ENCODE measurements at places on chromosomes 13 and 19.

- DNase-seq: no peak
Measured at GRCh38 chr13:33401238-33401637, 115.7 kb upstream of the STARD13 start.

- no peak for DNase-seq
Measured at GRCh38 chr13:93180356-93180969, 46.1 kb upstream of the GPC6 start.

DNA sequence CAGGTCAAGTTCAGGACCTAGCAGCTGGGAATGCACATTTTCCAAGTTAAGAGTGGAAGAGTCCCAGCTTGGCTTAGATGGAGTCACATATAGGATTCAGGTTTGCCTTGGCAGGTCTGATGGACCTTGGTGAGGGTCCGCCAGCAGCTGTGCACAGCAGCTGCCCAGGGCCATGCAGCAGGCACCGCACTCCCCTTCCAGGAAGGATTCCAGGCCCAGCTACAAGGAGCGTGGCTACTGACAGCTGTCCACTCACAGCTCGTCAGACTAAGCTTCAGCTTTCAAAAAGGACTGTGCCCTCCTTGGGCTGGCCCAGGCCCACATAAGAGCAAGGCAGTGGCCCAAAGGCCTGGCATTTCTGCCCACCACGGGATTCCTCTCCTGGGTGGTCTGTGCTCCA is 68.4 kb downstream of the ALOX5AP start:
- DNase-seq: no peak

DNA sequence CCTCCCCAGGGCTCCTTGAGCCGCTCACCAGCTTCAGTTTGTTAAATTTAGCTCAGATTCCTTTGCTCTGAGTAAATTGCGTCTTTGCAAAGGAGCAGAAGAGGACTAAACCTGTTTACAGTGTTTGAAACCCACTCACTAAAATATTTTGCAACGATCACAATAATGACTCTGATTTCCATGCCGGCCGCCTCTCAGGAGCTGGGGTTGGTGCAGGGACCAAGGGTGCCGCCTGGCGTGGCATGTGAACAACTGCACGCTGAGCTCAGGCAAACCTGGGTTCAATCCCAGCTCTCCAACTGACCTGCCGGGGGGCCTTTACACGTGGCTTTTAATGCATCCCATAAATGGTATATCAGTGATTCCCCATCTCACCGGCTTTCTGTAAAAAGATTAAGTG is 68.7 kb upstream of the CACNA1A start:
- no peak for DNase-seq

- no peak for DNase-seq
Measured at GRCh38 chr13:74561155-74561554, 427.0 kb upstream of the KLF12 start.

Data from thymus (tissue), 14 donors.